ENCODE measurements at places on chromosomes 7 and 10.
A peak's percentile ranks its signal among the peaks of the same experiment; 100 is the strongest.

DNA sequence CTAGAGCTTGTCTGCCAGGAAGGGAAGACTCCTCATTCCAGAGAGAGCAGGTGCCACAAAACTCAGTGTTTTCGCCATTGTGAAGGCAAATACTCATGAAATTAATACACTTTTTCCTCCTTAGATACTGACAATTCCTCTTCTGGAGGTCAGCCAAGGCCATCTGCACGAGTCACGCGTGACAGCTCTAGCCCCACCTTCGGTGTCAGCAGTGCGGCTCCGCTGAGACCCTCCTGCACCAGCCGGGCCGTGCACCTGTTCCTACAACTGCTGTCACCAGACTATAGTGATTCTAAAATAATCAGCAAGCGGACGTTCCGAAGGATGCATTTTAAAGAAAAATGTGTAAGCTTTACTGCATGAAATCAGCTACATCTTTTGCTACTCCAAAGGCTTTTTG, 127.7 kb downstream of the DIP2C start:
- no peak for DNase-seq

DNA sequence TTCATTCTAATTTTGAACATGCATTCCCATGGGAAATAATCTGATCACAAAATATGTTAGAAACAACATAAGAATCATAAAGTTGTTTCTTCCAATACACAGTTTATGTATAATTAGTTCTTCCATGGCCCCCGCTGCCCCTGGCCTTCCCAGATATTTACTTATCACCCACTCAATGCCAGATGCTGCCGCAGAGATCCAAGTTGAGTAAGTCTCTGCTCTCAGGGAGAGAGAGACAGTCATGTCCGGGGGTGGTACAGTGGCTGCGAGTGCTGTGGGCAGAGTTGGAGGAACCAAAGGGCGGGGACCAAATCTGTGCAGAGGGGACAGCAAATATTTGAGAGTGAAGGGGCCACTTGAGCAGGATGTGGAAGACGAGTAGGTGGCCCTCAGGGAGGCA, 37.1 kb downstream of the COL26A1 start:
- no peak for DNase-seq

DNA sequence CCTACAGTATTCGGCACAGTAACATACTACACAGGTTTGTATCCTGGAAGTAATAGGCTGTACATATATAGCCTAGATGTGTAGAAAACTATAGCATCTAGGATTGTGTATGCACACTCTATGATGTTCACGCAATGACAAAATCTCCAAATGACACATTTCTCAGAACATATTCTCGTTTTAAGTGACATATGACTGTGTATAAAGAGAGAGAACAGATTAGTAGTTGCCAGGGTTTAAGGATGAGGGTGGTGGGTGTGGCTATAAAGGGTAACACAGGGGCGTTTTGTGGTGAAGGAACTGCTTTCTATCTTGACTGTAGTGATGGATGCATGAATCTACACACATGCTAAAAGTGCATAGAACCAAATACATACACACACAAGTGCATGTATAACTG, 101.2 kb downstream of the ARL4A start:
- DNase-seq, result no peak

DNA sequence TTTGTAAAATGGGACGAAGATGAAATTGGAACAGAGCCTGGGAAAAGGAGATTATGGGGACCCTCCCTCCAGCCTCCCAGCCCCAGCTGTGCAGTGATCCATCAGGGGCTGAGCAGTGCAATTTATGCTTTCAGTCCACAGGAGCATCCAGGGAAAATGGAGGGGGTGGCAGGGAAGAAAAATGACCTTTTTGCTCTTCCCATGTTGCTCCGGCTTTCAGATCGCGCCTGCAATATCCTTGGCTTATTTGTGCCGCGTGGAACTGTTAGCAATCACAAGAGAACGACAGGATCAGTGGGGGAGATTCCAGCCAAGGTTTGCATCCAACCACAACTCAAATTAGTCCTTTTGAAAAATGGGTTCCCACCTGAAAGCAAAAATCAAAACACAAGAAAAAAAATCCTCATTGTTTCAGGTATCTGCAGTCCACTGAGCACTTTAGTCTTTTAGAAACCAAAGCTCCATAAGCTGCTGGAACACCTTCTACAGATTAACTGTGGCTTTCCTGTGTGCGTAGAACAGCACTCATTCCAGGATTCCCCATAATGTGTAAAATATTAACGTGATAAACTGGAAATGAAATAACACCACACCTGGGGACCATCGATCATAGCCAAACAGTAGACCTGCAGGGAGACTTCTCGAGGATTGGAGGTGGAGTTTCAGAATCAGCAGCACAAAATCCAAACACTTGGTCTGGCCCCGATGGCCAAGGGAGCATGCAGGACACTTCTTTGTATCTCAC, 30.7 kb upstream of the SFMBT2 start:
- DNase-seq, result no peak

GRCh38 chr7:138520742-138521141, 60.7 kb downstream of the TRIM24 start:
- DNase-seq, result no peak

GRCh38 chr10:129123428-129123827, 343.6 kb upstream of the MGMT start:
- no peak for DNase-seq

DNA sequence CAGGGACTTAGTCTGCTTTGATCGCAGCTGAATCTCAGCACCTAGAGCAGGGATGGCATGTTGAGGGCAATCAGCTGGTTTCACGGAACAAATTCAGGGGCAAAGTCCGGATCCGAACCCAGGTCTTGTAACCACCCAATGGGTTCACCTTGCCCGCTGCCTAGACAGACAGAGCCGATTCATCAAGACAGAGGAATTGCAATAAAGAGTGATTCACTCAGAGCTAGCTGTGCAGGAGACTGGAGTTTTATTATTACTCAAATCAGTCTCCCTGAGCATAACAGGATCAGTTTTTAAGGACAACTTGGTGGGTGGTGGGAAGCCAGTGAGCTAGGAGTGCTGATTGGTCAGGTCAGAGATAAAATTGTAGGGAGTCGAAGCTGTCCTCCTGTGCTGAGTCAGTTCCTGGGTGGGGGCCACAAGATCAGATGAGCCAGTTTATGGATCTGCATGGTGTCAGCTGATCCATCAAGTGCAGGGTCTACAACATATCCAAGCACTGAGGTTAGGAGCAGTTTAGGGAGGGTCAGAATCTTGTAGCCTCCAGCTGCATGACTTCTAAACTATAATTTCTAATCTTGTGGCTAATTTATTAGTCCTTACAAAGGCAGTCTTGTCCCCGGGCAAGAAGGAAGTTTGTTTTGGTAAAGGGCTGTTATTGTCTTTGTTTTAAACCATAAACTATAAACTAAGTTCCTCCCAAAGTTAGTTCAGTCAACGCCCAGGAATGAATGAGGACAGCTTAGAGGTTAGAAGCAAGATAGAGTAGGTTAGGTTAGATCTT, 43.5 kb upstream of the CHST3 start:
- no peak for DNase-seq

DNA sequence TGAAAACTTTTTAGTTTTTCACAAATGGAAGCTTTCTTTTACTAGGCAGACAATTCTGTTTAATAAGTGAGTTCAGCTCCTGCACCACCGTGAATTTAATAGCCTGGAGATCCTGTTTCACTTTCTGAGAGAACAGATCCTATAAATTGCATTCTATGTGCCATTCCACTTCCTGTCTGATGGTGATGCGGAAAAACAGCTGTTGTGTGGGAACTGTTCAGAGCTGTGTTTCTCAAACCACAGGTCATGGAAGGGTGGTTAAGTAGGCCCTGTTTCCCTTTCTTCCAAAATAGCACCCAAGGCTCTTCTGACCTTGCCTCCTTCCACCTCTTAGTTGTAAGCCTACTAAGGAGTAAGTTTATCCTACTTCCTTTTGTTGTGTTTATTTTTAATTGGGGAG, 97.2 kb upstream of the DKK1 start:
- no peak for DNase-seq

DNA sequence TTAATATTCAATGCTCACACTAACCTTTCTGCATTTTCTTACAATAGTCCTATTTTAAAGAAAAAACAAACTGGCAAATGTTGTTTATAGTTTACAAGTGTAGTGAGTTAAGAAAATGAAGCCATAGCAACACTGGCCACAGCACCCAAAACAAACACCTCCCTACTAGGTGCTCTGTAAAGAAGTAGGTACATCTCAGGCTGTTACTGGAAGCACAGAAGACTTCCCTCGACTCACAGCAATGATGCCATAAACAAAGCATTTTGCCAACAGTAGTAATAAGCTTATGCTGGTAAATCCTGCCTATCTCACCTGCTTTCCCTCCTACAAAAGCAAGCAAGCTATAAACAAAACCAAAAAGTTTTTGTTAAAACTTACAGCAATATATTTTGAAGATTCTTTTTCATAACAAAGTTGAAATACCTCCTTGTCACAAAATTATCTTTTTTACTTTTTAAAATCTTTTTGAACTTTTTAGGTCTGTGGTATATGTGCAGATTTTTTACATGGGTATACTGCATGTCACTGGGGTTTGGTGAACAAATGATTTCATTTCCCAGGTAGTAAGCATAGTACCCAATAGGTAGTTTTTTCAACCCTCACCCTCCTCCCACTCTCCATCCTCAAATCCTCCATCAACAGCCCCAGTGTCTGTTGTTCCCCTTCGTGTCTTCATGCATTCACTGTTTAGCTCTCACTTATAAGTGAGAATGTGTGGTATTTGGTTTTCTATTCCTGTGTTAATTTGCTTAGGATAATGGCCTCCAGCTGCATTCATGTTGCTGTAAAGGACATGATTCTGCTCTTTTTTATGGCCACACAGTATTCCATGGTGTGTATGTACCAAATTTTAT, 28.4 kb downstream of the COA1 start:
- DNase-seq, result no peak

DNA sequence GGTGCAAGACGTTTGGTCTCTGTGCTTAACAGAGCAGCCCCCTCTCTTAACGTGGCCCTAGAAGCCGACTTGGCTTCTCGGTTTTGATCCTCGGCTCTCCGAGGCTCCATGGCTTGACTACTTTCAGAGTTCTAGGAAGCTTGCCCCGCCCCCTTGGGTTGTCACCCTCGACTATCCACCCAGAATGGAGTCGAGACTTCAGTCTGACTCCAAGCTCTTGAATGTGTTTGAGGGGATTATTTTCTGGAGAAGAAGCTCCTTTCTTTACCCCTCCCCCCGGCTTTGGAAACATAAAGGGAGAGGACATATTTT, 448 bp downstream of the SEC24C start:
- peak; percentile 59 for DNase-seq

DNA sequence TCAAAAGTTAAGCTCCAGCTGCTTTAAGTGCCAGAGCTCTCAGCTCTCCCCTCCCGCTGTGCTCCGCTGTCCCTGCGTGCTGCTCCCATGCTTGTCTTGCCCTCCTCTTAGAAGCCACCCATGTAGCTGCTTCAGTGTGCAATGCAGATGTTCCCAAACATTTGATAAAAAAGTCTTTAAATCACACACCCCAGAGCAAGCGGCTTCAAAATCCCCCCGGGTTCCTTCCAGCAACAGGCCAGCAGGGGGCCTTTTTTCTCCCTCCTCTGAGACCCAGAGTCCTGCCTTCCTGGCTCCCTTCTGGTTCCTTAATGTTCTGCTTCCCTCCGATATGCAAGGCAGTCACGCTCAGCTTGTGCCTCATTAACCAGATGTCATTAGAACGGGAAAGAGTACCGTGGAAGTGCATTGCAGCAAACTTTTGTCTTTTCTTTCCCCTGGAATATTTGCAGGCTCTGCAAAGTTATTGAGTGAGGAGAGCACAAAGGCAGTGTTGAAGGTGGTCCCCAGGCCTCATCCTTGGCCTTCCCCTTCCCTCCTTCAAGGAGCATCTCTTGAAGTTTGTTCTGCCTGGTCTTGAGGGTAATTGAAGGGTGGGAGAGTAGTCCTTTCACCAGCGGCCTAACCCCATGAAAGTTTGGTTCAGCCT, 25.5 kb downstream of the LDB3 start:
- DNase-seq, result peak; percentile 65
